ENCODE measurements at places on chromosomes 16 and 17.

- DNase-seq: no peak
These were observed 201.5 kb downstream of the IRF8 start for GRCh38 chr16:86100205-86101136.

DNA sequence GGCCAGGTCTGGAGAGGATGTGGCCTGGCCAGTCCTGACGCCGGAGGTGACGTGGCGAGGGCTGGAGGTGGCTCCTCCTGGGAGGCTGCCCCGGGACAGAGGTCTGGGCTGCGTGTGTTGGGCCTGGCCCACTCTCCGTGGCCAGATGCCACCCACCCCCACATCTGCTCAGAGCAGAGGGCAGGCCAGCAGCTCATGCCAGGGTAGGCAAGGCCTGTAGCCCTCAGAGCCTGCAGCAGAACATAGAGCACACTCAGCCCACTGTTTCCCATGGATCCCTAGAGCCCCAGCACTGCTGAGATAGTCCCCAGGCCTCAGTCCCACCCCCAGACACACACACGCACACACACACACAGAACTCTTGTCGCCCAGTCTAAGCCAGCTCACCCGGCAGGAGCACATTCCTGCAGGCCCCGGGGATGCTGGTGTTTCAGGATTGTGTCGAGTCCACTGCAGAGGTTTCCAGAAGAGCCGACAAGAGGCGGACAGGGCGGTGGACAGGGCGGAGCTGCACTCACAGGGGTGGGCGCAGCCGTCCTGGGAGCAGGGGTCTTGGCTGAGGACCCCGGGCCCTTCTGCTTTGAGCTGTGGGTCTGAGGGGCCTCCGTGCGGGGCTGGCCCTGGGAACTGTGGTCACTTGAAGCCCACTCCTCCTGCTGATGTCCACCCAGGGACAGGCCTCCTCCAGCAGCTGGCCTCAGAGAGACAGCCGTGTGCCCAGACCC, 33.4 kb downstream of the SOX8 start:
- no peak for DNase-seq

DNA sequence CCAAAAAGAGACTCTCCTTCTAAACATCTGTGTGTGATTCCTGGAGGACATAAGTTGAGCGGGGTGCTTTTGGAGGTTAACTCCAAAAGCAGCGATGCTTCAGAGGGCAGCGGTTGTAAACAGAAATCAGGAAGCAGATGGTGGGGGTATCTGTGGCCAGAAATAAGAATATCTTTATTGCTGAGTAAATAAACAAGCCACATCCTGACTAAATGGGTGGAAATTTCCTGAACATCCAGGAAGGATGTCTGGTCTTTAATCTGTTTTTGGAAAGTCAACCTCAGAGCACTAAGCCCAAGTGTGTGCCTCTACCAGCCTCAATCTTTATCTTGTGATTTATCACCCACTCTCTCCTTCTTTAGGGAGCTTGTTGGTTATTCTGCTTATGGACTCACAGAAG, 123.3 kb downstream of the CDH13 start:
- DNase-seq: no peak

DNA sequence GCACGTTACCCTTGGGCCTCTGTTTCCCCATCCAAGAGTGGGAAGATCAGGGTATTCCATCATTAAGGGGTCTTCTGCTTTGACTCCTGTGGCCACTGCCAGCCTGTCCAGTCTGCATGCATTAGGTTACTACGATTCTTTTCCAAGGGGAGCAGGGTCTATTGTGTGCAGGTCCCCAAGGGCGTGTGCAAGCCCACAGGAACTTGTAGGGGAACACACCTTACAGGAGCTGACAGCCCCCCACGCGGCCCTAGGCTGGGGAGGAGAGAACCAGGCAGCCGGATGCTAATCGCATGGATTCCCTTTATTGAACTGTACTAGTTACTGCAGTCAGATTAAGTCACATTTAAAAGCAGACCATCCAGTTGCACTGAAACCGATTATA, 116.7 kb downstream of the C16orf78 start:
- DNase-seq: no peak

DNA sequence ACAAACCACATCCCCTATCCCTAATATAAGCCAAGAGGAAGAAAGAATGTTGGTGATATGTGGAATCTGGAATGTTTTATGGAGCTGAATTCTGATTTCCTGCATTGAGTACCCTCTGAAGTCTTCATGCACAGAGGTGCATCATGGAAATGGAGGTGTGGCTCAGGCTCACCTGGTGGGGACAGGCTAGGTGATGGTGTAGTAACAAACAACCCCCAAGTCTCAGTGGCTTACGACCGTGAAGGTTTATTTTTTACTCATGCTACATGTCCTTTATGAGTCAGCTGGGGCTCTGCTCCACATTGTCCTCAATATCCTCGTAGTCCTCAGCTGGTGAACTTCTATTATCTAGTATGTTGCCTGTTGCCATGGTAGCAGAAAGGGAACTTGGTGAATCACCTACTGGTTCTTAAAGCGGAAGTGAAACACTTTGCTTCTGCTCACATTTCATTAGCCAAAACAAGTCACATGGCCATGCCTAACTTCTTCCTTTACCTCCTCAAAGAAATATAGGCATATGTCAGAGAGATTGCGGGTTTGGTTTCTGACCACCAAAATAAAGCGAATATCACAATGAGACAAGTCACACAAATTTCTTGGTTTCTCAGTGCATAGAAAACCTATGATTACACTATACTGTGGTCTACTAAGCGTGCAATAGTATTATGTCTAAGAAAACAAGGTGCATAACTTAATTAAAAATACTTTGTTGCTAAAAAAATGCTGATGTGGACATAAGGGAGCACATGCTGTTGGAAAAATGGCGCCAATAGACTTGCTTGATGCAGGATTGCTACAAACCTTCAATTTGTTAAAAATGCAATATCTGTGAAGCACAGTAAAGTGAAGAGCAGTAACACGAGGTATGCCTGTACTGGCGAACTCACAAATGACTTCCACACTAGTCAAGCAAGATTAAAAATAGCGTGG, at the start of gene PMFBP1:
Gene PMFBP1 (minus strand): TSS at position 51 of the 930 bp plus-strand sequence. CDS start 947 bp downstream, outside the sequence.
- peak; percentile 11 for DNase-seq

GRCh38 chr17:77480509-77481215, 339.9 kb downstream of the SEC14L1 start:
- DNase-seq: no peak

- peak; percentile 72 for DNase-seq
These were observed 74.6 kb downstream of the KSR1 start for GRCh38 chr17:27530764-27531391.

GRCh38 chr17:35890774-35891155, 10.6 kb upstream of the CCL5 start:
- peak; percentile 58 for DNase-seq

- no peak for DNase-seq
These were observed 14.5 kb downstream of the SPIRE2 start for GRCh38 chr16:89842471-89843408.

- no peak for DNase-seq
These were observed 598 bp downstream of the NIP7 start for GRCh38 chr16:69340095-69340644.

- no peak for DNase-seq
These were observed 4.5 kb upstream of the MMP28 start for GRCh38 chr17:35799942-35800341.

GRCh38 chr16:65932350-65933072, 434.0 kb upstream of the CDH5 start:
- no peak for DNase-seq

DNA sequence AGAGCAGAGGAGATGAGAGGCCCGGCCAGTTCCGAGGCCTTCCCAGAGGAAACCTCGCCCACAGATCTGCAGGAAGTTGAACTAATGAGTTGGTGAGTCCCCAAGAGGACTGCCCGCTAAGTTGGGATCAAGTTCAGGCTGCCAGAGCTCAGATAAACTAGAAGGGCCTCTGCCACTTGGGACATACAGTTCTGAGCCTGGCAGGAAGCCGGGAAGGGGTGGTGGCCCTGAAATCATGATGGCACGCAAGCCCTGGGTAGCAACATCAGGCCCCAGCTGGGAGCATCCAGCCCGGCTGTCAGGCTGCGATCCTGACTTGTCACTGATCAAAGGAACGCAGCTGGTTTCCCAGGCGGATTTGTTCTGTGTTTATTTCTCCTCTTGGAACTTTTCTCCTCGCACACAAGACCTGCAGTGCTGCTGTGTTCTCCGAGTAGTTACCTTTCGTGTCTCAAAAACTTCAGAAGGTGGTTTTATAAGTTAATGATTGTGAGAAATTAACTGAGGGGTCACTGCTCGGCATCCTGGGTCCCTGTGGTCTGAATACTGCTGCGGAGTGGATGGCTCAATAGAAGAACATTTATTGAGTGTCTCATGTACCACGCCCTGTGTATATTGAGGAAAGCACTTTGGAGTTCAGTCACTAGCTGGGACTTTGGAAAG, 8.0 kb upstream of the WFDC1 start:
- DNase-seq: no peak

Measured in NCI-H510A treated with DMSO at 0.1 percent for 48 hours (cell line).